Kidney capillary endothelial cell (primary cell): ENCODE measurements at places on chromosomes 5 and 9.
A peak's percentile ranks its signal among the peaks of the same experiment; 100 is the strongest.

GRCh38 chr9:90546200-90546599 is 96.4 kb downstream of the DIRAS2 start:
- peak; percentile 5 for DNase-seq

DNA sequence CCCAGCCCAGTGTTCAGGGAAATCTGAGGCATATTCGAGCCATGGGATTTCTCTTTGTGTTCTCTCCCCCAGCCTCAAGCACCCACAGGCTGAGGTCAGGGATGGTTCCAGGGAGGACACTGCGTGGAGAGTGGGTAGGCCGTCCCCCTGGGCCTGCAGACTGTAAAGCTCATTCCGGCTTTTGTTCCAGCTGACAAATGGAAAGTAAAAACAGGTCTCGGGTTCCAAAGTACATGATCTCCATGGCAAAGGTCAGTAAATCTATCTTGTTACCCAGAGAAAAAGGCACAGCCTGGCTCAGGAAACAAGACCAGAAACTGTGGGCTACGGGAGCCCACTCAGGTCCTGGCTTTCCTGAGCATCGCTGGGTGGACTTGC is 116.2 kb downstream of the ROR2 start:
- no peak for DNase-seq

GRCh38 chr5:100827481-100827889 is 75.6 kb downstream of the ST8SIA4 start:
- DNase-seq = peak; percentile 85

DNA sequence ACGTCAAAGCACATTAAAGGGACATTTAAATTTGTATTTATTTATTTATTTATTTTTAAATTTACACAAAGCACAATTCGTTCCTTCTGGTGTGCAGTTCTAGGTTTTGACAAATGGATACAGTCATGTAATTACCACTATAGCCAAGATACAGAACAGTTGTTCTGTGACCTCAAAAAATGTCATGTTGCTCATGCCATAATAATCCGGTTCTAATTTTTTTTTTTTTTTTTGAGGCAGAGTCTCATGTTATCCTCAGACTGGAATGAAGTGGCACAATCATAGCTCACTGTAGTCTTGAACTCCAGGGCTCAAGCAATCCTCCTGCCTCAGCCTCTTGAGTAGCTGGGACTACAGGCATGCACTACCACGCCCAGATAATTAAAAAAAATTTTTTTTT is 7.8 kb downstream of the IGFBPL1 start:
- DNase-seq = no peak

- DNase-seq = no peak
Measured at GRCh38 chr5:7663808-7664207, 187.1 kb downstream of the CFAP90 start.

GRCh38 chr5:43592363-43592762 is 10.6 kb upstream of the NNT start:
- no peak for DNase-seq

- no peak for DNase-seq
Measured at GRCh38 chr9:84823421-84824271, 154.1 kb downstream of the NTRK2 start.

GRCh38 chr9:126927419-126927818 is 12.8 kb downstream of the RALGPS1 start:
- DNase-seq = no peak

DNA sequence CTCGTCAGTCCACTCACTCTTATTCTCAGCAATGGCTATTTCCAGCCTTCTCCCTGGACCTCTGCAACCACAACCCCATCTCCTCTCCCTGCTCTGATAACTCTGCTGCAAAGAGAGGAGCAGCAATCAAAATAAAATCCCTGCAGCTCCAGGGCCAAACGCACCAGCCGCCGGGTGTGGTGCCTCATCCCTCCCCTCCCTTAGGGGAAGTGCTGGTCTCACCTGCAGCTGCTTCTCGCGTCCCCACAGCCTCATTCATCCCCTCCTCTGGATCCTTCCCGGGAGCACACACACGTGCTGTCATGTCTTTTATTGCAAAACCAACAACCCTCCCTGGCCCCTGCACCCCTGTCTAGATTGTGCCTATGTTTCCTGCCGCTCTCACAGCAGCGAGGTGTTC is 77.8 kb downstream of the TENT4A start:
- no peak for DNase-seq

- DNase-seq = no peak
Measured at GRCh38 chr5:7391215-7391614, 4.7 kb upstream of the ADCY2 start.

GRCh38 chr9:128901822-128902221 is 19.0 kb upstream of the PHYHD1 start:
- no peak for DNase-seq

GRCh38 chr5:74441616-74442015 is 198.9 kb downstream of the ENC1 start:
- no peak for DNase-seq

DNA sequence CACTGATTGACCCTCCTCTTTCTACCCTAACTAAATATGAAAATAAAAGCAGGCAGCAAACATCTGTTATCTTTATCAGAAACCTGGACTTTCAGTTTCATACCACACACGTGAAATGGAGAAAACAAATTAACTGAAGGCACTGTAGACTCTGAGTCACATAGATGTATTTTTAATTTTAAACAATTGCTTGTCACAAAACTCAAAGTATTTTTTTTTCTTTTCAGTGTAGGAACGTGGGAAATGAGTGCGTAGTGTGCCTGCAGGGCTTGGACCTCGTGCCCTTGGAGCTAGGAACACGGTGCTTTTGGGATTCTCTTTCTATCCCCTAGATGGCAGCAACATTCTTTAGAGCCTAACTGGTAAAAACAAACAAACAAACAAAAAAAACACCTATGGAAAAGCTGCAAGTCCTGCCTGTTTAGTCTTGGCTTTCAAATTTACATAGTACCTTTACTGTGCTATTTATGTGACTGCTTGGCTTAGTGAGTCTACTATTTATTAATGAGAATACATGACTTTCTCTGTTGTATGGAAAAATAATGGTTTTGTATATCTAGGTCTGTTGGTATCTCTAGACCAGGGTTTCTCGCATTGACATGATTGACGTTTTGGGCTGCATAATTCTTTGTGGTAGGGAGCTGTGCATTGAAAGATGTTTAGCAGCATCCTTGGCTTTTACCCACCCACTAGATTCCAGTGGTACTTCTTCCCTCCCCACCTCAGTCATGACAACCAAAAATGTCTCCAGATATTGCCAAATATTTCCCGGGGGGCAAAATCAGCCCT is 16.8 kb upstream of the ACTBL2 start:
- peak; percentile 58 for DNase-seq

DNA sequence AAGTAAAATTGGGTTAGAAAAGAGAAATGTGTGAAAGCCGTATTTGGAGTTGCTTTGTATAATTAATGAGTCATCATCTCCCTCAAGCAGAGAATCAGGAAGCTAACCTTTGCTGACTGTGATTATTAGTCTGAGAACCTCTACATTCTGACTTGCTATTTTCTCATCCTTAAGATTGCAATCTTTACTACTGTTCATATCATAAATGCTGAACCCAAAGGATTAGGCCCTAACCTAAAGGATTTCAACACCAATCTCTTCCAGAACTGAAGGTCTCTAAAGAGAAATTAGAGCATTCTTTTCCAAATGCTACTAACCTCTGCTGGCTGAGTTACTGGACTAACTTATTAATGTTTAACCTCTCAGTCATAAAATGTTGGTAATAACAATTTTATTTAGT is 538.1 kb upstream of the MEF2C start:
- DNase-seq = peak; percentile 41

DNA sequence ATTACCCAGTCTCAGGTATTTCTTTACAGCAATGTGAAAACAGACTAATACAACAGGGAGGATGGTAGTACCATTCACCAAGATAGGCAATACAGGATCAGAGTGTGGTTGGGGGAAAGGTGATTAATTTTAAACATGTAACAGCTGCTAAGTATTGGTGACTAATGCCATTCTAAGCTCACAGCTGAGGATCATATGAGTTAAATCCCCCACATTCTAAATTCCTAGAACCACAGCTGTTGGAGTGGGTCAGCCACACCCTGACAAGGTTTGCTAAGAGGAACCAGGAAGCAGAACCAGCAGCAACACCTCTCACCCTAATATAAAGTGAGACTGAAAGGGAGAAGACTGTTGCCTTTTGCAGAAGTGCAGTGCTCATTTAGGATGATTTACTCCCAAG is 24.8 kb downstream of the HSPB3 start:
- DNase-seq = no peak

DNA sequence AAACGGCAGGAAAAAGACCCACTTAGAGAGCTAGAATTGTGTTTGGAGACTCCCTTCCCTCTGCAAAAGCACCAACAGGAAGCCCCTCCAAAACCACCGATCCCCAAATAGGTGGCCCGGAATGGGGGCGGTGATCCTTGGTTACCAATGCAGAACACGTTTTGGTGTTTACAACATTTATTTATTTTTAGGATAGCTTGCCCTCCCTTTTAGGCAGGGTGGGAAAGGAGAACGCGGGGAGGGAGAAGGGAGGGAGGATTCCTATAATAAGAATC is 579 bp upstream of the NTRK2 start:
- DNase-seq = no peak

- DNase-seq = no peak
Measured at GRCh38 chr9:129221233-129221632, 43.2 kb upstream of the IER5L start.

DNA sequence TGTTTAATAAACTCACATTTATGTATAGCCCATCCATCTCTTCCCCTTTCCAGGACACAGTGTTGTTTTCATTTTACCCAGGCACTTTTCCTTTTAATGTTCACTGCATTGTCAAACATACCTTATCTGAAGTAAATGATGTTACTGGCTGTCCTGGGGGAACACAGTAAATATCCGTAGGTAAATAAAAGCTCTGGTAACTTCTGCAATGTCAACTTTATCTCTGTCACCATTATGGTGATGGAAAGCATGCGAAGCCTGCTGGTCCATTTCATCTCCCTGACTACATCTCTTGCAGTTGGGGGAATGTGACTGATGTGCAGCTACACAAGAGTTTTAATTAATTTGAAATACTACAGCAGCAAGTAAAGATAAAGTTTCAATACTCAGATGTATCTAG is 1162.1 kb upstream of the SEMA6A start:
- no peak for DNase-seq

GRCh38 chr5:123814801-123815470 is 303.0 kb downstream of the CSNK1G3 start:
- DNase-seq = no peak

DNA sequence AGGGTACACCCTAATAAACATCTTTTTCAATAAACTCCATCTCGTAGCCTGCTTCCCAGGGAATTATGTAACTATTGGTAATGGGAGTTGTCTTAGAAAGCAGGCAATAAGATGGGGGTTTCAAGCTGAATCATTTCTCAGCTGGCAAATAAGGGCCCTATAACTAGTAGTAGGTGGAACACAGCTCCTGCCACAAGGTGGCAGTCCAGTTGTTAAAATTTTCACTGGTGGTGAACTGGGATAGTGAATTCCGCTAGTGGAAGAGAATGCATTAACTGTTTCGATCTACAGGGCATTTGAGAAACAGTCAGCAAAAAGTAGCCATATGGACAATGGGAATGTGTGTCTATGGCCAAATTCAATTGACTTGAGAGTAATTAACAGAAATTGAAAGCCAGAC is 27.7 kb downstream of the PCDHB15 start:
- DNase-seq = no peak

DNA sequence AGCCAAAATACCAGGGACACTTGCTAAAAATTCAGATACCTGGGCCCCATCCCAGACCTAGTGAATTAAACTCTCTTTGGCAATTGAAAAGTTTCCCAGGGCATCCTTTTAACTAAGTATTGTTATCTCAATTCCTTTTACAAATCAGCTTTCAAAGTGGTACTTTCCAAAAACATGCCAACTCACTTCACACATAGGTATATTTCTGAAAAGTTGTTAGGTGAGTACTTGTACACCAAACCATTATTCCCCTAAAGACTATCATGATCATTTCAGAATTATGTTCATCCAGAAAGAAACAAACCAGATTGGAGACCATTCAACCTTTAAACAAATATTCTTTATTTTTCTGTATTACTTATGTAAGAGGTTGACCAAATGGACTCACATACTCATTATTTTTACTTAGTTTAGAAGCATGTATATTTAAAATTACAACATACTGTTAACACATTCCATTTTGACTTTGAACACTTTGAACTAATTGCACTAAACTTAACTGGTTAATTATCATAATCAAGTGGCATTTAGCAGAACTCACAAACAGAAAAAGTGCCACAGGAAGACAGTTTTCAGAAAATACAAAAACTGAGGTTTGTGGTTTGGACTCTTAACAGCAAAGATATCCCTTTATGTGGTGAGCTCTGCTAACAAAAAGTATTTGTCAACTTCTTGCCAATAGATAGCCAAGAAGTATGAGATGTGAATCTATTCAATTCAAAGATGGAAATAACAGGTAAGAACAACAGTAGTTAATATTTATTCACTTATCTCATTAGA is 40.7 kb downstream of the KIAA0825 start:
- no peak for DNase-seq

GRCh38 chr5:90366948-90367347 is 42.6 kb downstream of the CETN3 start:
- no peak for DNase-seq

DNA sequence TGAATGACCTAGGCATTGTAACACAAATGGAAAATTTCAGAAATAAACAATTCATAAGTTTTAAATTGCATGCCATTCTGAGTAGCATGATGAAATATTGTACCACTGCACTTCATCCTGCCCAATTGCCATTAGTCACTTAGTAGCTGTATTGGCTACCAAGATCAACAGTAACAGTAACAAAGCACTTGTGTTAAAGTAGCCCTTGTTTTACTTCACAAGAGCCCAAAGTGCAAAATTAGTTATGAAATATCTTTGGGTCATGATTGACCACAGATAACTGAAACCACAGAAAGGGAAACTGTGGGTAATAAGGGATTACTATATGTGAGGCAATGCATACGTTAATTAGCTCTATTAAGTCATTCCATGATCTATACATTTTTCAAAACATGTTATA is 33.3 kb upstream of the RORB start:
- no peak for DNase-seq

DNA sequence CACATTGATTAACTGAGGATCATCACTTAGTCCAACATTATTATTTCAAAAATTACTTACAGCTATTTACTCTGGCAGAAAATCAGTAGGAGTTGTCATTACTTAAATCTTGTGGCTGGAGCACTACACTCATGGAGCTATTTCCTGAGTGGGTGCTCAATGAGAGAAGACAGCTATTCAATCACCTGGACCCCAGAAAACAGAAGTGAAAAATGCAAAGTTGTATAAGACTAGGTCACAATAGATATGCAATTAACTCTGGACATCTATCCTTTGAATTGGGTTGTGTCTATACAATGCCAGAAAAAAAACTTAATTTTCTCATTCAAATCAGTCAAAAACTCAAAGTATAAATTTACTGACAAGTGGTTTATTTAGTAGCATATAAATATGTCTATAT is 340.9 kb downstream of the EFNA5 start:
- DNase-seq = no peak

GRCh38 chr9:78234810-78235209 is 1.1 kb upstream of the CEP78 start:
- DNase-seq = no peak

DNA sequence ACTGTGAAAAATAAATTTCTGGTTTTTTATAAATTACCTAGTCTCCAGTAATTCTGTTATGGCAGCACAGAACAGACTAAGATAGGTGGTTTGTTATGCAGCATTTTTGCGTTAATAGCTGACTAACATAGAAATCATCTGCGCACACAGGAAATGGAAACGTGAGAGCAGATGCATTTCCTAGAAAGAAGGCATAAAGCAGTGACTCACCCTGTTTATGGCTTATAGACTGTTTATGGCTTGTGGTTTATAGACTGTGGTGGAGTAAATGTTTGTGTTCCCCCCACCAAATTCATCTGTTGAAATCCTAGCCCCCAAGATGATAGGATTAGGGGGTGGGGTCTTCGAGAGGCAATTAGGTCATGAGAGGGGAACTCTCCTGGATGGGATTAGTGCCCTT is 18.3 kb upstream of the OSMR start:
- DNase-seq = no peak
